ENCODE measurements at places on chromosomes 5 and 9. TPM values are rescaled to one million over a fixed set of nuclear protein-coding genes. Genes with fewer than 3 reads are reported as not detected.

- DNase-seq, result no peak
Observed at GRCh38 chr9:72092820-72093219, 32.4 kb upstream of the C9orf57 start.

RNF183 gene
- not detected for total RNA-seq

PCDHGA5 gene
- 0.74 TPM for total RNA-seq

RASA1 gene
- total RNA-seq, result 44.1 TPM

GNA14 gene
- total RNA-seq, result 34.9 TPM

DNA sequence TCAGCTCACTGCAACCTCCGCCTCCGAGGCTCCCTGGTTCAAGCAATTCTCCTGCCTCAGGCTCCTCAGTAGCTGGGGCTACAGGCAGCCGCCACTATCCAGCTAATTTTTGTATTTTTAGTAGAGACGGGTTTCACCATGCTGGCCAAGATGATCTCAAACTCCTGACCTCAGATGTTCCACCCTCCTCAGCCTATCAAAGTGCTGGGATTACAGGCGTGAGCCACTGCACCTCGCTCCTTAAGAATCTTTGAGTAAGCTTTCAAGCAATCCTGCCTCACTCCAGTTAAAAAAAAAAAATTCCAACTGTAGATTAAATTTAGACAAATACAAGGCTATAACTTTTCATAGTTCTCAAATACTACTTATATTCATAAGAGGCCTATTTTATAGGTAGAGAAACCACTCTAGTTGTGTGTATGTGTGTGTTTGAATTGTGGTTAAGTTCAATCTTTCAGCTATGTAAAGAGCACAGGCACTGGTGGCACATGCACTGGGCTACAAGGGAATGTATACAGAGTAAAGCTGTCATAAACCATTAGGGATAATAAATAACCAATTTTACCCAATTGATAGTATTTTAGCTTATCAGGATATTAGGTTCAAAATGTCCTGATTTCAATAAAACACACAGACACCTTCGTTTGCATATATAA lies 50.6 kb upstream of the RAPGEF6 start:
- no peak for DNase-seq

- no peak for DNase-seq
Observed at GRCh38 chr5:151931260-151931659, 6.6 kb upstream of the GLRA1 start.

TARS1 gene
- total RNA-seq, result 196 TPM

OBP2B gene
- not detected for total RNA-seq

DNA sequence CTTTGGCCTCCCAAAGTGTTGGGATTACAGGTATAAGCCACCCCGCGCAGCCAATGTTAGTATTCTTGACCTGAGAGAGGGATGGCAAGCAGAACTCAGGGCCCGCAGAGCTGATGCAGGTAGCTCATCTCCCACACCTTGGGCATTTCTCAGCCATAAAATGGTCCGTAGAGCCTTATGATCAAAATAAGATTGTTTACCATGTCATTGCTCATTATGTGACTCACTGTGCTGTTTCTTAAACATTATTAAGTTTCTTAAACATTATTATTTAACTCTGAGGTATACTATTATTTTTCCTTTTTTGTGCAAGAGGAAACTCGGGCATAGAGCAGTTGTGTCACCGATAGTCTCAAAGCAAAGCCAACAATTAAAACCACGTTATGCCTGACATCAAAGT lies 42.4 kb upstream of the POU4F3 start:
- no peak for DNase-seq
